ENCODE measurements at places on chromosomes 6 and 20.

DNA sequence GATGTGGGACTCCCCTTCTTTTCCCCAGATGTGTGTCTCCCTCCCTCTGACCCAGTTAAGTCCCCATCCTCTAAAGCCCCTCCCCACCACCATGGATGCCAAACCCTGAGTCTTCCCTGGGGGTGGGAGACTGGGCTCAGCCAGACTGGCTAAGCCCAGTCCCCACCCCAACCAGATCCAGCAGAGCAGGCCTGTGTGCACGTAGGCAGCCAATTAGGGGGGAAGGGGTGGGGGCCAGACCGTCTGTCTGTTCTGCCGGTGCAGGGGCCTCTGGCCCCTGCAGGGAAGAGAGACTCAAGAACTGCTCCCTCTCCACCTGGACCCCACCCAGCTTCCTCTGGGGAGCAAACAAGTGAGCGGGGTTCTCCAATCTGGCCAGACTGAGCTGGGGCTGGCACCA is 605 bp downstream of the COX4I2 start:
- DNase-seq: peak; percentile 97

GRCh38 chr6:163637524-163637923 is 223.0 kb downstream of the QKI start:
- no peak for DNase-seq

DNA sequence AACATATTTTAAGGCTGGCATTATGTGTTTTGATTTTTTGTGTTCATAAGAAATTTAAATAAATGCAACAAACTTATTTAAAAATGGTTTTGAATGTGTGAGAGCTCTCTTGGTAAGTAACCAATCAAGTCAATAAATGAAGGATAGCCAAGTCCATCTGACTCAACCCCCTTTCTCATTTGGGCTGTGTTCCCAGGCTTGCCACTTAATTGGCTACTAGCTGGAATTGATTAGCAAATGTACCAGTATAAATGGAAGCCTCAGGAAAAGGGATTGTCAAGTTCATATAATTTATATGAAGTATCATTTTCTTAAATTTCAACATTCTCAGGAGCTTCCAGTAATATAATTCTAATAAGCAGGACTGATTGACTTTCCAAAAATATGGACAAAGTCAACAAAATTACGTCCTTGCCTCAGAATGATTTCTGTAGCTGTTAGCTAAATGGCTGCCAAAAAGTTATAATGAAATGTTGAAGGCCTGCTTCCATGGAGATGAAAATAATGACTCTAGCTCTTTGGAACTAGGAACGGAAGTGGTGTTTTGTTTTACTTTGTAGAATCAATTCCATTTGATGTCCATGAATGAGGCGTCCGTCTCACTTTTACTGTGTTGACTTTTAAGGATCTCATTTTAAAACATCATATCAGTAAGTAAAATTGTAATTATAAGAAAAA is 614.9 kb downstream of the CDH26 start:
- no peak for DNase-seq

DNA sequence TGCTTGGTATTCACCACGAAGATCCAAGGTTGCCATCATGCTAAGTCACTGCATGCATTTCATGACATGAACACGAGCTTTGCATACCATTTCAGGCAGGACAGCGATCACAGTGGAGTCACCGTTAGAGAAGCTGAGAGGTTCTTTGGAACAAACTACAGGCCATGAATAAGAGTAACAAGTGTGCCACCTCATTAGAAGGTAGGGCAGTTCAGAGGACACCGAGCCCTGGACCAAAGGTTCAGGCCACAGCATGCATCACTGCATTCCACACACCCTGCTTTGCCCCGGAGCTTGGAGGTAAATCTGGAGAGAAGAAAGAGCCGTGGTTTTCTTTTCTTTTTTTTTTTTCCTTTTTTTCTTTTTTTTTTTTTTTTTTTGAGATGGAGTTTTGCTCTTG is 66.9 kb upstream of the CDH4 start:
- DNase-seq: no peak

DNA sequence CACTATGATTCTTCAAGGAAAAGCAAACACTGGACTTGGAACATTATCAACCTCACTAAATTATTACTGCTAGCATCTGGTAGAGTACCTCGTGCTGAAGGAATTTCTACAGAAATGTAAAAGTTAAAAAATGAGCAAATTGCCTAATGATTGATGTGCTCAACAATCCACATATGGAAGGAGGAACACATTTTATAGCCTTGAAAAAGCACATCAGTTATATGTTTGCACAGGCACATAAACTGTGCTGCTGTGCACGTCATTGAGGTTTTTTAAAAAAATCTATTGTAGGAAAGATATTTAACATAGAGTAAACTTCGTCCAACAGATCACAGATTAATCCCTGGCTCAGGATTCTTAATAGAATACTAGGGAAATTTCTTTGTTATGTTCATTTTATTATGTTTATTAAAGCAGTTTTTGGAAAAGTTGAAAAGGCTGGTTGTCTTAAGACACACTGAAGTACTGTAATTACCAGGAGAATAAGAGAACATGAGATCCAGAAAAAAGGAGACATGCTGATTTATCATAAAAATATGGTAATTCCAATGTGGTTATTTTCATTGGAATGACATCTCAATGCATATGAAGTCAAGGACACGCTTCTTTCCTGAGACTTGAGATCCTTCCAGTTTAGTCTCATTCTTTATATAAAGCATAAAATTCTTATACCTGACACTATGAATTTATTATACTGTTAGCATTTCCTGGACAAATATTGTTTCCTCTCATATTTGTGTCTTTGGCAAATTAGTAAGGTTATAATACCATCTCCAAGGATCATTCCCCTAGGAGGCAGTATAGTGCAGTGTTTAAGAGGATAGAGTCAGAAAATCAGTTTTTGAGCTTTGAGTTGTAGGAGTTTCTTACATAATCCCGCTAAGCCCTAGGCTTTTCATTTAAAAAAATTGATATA is 511.1 kb downstream of the TENT5A start:
- DNase-seq: peak; percentile 29

GRCh38 chr6:10582774-10583508 is 61.8 kb downstream of the GCNT2 start:
- DNase-seq: peak; percentile 4

- DNase-seq: no peak
These were observed 106.1 kb downstream of the TFAP2C start for GRCh38 chr20:56735084-56735642.

DNA sequence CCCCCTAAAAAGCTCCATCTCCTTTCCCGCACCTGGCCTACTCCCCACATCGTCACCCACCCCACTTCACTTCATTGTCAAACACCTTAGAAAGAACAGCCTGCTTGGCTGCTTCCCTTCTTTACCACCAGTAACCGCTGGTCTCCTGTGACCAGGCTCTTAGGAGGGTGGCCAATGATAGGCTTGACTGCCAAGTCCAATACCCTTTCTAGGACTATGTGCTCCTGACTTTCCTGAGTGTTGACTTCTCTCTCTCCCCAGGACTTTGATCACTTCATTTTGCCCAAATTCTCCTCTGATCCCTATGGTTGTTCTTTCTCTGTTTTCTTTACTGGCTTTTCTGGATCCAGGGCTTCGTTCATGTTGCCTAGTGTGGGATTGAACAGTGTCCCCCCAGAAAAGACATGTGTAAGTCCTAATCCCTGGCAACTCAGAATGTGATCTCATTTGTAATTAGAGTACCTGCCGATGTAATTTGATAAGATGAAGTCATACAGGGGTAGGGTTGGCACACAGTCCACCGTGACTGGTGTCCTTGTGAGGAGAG is 254.0 kb downstream of the GMDS start:
- no peak for DNase-seq

DNA sequence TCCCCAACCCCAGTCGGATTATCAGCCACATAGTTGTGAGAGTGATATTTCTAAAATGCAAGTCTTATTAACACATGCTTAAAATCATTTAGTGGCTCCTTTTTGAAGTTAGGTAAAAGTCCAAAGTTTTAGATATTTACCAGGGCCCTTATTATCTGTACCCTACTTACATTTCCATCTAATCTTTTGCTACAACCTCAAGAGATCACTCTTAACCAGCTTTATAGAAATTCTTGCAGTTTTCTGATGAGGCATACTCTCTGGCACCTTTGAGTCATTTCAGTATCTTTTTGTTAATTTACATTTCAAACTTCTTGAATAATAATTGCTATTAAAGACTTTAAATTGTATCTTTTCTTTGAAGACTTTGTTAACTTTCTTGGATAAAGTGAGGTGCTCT is 453.3 kb downstream of the RFPL4B start:
- DNase-seq: no peak

DNA sequence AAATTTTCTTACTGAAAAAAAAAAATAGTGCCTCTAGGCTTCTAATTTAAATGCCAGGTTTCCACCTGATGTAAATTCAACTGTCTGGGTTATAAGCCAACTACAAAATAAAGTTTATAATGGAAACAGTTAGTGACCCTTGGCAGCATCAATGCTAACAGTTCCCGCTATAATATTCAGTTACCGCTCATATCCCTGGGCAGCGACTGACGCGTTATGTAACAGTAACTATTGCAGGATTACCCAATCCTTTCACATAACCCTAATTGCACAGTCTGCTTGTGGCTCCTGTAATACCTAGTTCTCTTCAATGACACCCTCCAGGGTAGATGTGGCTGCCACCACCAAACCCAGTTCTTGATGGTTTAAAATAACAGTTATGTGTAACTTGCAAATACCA is 208.6 kb downstream of the MOXD1 start:
- no peak for DNase-seq

DNA sequence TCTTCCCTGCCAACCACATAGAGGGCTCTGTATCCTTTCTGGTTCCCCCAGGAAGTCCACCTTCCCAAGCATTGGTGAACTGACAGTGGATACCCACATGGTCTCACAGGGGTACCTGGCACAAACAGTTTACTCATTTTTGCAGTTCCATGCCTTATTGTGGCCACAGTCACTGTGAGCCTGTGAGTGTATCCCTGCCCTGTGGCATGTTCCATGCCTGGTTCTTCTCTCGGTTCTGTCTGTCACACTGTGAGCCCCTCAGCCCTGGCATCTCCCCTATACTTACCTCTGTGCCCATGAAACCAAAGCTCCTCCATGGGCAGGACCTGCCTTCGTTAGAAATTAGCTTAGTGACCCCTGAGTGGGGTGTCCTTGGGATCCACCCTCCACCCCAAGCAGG is 107.8 kb downstream of the TOX2 start:
- DNase-seq: no peak

- no peak for DNase-seq
These were observed 117.9 kb upstream of the THBS2 start for GRCh38 chr6:169371344-169372127.

GRCh38 chr20:7078804-7079203 is 311.3 kb downstream of the BMP2 start:
- no peak for DNase-seq

All from NCI-H524 (cell line).